ENCODE measurements at places on chromosomes 3 and 15.

GRCh38 chr3:170044795-170045244 lies 7.0 kb downstream of the GPR160 start:
- DNase-seq, result peak; percentile 67

GRCh38 chr15:34799149-34800101 lies 4.1 kb upstream of the ACTC1 start:
- DNase-seq, result peak; percentile 9

DNA sequence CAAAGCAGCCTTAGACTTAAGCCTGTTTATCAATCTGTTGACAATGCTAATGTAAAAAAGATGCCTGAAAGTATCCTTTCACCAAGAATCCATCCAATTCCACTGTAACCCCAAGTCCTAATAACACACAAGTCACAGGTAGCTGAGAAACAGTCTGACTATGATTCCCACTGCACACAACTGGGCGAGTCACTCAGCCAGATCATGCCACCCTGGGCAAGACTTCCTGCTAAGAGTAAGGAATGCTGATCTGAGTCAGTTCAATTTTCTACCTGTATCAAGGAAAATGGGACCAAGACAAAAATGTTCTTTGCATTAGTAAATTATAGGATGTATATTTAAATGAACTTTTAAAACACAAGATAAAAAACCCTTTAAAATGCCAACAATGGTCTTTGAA lies 33.3 kb downstream of the NPTN start:
- no peak for DNase-seq

GRCh38 chr3:128548021-128548420 lies 55.0 kb upstream of the GATA2 start:
- no peak for DNase-seq

DNA sequence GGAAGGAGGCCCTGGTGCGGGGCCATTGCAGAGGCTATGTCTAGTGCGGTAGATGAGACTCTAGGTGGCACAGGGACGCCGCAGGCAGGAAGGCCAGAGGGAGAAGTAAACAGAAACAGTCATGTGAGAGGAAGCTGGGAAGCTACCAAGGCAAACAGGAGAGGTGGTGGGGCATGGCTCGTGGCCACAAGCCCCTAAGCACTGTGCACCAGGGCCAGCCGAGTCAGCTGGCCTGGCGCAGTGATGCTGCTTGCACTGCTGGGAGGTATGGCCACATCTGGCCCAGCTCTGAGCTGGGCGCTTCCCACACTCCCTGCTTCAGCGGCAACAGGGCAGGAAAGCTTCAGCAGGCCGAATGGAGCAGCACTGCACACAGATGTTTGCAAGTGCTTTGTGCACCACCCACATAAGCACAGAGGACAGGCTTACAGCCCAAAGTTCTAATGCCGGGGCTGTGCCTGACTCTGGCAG lies 76.6 kb downstream of the SRGAP3 start:
- peak; percentile 20 for DNase-seq

DNA sequence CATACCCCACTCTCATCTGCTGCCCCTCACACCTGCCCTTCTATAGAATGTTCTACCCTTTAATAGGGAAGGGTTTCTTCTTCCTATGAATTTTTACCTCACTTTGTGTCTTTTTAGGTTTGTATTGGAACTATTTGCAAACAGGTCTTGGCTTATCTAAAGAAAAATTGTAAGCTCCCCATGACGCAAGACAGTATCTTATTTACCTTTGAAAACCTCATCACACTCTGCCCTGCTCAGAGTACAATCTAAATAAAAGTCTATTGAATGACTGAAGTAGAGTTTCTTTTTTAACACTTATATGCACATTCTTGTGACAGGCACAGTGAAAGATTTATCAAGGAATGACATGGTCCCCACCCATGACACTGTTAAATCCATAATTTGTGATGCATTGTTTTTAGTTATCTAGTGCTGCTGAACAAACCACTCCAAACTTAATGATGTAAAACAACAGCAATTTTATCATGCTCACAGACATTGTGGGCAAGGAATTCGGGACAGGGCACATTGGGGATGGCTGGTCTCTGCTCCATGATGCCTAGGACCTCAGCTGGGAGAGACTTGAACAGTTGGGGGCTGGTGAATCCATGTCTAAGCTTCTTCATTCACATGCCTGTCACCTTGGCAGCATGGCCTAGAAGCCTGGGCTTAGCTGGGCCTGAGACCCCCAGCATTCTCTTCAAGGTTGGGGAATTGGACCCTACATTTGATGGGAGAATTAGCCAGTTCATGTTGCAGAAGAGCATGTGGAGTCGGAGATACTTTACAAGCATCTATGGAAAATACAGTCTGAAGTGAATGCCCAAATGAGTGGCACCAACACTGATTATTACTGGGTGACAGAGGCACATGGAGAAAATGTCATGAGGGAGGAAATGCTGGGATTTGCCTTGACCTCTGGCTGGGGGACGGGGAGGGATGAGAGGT lies 252.2 kb upstream of the CTDSPL start:
- no peak for DNase-seq

GRCh38 chr3:141391991-141392316 lies 23.6 kb downstream of the ZBTB38 start:
- DNase-seq, result no peak

GRCh38 chr15:65931221-65931620 lies 61.9 kb downstream of the RAB11A start:
- no peak for DNase-seq
